Cardiac atrium fibroblast (primary cell): ENCODE measurements at places on chromosomes 7 and 10. TPM values are rescaled to one million over a fixed set of nuclear protein-coding genes. Genes with fewer than 3 reads are reported as not detected.

VAX1 gene
- total RNA-seq = not detected in 2 replicates

CPXM2 gene
- 0.18 and 2.1 TPM in 2 replicates for total RNA-seq

ARHGAP12 gene
- 17.0 and 17.3 TPM in 2 replicates for total RNA-seq

ENTPD1 gene
- 5.8 and 6.5 TPM in 2 replicates for total RNA-seq
